ENCODE measurements at places on chromosomes 3 and 15.

DNA sequence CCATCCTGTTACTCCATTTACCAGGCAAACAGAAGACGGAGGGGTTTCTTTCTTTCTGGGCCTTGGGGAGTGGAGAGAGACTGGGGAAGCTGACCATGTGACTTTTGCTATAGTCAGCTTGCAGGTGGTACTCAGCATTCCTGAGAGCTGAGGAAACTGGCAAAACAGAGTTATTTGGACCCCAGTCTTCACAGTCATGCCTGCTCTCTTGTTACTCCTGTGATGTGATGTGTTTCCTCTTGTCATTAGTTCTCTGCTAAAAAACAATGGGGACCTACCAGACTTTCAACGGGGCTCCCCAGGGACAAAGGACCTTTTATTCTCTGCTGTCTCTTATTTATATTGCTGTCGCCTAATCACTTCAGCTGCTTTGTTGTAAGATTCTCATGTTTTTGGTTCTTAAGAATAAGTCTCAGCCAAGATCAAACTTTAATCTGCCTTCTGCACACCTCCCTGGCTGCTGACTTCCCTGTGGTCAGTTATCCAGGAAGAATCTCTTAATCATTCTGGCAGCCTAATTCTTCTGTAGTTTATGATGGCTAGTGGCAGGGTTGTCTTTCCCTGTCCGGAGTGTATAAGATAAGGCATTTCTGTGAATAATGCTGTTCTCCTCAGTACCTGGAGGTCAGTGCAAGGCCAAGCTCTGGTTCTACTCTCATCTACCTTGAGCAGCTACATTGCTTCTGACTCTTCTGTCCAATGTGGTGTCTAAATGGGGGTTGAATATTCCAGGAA, 8.8 kb downstream of the STARD9 start:
- DNase-seq: peak; percentile 34

DNA sequence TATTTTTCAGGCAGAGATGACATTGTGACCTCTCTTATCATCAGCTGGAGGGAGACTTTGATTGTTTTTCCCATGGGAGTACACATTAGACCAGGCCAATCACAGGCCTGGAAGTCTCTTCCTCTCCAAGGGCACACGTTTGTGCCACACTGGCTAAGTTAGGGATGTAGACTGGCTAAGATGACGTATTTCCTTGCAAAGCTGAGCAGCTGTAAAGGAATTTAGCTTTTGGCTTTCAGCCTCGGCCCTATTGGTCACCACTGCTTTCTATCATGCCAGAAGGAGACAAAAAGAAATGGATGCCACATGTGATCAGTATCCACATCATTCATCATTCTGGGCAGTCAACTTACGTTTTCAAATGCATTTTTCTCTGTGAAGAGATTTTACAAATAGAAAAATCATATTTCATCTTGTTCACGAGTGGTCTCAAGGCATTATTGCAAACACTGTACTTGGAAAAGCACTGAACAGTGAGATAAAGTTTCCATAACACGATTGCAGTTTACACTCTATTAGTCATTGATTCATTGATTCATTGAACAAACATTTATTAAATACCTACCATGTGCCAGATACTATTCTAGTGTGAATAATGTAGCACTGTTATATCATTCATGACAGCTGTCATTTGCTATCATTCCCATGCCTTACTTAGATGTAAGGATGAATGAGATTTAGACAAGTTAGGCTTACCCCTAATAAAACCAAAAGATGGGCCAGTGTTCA, 27.0 kb upstream of the RNF7 start:
- DNase-seq: no peak

GRCh38 chr3:173920386-173920785, 522.8 kb downstream of the NLGN1 start:
- DNase-seq: no peak

DNA sequence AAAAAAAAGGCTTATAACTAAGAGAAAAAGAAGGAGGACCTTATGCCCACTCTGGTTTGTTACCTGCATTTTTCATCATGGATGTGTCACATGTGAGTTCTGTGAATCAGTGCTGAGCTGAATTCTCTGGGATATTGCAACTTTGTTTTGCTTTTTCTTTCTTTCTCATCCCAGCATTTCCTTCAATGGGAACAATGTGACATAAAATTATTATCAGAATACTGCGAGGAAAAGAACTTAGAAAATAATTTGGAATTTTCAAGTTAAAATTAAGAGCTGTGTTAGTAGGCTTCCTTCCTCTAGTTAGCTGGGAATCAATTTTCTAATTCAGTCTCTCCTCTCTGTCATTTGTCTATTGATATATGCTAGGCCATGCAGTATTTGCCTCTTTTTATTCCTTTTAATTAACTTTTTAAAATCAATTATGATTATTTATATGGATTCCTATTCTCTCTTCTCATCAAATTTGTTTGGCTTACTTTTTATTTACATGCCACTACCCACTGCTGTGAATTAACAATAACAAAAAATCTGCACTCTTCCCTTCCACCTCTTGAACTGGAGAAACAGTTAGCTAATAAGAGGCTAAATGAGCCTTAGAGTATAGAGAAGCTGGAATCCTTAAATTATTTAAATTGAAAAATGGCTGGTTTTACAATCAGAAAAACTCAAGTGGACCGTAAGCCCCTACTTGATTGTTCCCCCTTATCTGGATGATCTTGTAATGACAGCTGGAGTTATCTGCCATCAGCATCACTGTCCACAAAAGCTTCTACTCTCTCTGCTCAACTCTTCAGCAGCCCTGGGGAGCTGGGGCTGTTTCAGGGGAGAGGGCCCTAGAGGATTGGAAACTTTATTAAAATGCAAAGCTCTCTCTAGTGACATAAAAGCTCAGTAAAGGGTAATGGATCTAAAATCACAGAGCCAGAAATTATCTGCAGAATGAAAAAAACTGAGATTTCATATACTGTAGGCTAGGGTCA, 95.3 kb upstream of the SOX2 start:
- no peak for DNase-seq

DNA sequence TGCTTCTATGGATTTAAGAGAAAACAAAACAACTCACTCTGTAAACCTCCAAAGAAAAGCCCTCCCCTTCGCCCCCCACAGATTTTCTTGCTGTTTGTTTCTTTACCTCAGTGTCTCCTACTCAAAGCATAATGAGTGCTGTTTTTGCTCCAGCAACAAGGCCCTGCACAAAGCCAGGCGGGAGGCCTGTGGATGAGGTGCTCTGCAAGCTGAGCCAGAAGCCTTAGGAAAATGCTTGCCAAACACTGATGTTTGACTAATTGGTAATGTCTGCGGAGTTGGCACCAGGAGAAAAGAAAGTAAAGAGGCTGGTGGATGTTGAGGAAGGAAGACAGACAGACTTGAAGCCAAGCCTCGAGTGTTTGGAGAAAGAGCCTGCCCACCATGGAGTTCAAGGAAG, 99.7 kb downstream of the RARB start:
- no peak for DNase-seq

DNA sequence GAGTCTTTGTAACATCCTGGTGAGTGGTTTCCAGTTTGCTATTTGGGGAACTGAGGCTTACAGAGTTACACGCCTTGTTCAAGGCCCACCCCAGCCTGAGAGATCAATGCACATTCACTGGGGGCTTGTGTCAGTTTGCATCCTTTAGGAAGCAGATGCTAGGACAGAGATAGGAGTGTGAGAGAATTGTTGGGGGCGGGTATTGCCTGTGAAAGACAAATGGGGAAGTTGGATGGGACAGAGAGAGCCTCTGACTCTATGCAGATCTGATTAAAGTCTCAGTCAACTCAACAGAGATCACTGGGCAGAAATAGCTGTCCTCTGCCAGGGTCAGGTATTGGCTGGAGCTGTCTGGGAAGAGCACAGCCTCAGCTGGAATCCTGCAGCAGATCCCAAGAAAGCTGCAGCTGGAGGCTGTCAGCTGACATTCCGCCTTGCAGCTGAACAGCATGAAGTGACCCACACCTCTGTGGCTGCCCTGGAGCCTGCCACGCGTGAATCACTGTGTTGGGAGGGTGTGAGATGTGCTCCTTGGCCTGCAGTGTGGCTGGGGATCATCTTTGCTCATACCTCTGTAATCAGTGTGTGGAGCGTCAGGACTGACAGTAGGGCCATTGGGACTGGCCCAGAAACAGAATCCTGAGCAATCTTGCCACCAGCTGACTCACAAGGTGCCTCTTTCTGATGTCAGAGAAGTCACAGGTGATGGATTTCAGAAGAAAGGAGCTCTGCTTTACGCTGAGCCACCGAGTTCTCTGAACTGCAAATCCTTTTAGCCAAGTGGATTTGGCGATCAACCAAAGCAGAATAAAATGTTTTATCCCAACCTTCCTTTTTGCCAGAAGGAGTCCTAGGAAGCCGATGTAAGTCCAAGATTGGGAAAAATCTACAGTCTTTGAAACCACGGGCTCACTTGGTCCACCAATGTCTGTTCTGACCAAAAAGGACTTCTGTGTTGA, 284.1 kb upstream of the LRRFIP2 start:
- DNase-seq: peak; percentile 32

DNA sequence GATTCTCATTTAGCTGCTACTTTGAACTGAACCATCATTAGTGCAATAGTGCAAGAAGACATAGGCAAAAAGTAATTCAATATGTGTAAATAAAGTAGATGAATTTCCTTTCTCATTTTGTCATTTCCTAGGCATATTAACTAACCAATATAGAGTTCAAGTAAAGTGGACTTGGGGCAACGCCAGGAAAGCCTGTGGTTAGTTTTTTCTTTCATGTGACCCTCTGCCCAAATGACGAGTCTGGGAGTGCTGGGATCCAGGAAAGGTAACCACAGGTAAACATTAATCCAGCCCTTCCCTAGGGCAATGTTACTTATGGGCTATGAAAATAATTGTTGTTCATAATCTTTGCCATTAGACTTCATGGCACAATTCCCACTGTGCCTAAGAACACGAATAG, 181.0 kb downstream of the VPS13C start:
- DNase-seq: no peak

DNA sequence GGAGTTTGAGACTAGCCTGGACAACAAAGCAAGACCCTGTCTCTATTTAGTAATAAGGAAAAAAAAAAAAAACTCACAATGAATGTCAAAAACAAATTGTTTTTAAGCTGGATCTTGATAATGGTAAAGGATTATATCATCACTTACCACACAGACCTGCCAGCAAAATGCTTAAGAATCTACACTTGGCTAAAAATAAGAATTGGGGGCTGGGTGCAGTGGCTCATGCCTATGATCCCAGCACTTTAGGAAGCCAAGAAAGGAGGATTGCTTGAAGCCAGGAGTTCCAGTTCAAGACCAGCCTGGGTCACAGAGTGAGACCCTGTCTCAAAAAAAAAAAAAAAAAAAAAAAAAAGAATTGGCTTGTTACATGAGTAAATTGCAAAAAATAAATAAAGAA, 31.0 kb downstream of the ACAP2 start:
- DNase-seq: no peak

GRCh38 chr15:58504674-58505234, 73.0 kb downstream of the LIPC start:
- DNase-seq: no peak

DNA sequence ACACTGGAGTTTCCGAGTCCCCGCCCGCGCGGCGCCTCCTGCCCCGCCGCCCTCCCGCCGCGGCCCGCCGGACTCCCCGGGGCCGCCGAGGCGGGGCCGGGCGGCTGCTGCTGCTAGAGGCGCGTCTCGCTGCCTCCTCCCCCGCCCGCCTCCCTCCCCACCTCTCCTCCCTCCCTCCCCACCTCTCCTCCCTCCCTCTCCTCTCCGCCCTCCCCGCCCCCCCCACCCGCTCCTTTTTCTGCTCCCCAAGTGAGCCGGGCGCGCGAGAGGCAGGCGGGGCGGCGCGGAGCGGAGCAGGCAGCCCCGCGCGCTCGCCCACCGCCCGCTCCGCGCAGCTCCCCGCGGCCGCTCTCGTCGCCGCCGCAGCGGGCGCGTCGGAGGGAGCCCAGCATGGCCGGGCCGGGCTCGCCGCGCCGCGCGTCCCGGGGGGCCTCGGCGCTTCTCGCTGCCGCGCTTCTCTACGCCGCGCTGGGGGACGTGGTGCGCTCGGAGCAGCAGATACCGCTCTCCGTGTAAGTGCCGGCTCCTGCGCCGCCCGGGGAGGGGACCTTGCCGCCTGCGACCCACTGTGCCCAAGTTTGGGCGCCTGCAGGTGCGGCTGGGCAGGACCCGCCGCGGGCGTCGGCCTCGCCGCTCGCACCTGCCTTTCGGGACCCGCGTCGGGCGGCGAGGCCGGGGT, at the start of gene CACNA2D3:
CACNA2D3 (plus strand) TSS at position 229 of the 679 bp plus-strand sequence.
- no peak for DNase-seq

GRCh38 chr3:63662500-63662899, 10.0 kb downstream of the SNTN start:
- DNase-seq: peak; percentile 21

GRCh38 chr15:35115155-35115725, 30.1 kb upstream of the NANOGP8 start:
- no peak for DNase-seq

DNA sequence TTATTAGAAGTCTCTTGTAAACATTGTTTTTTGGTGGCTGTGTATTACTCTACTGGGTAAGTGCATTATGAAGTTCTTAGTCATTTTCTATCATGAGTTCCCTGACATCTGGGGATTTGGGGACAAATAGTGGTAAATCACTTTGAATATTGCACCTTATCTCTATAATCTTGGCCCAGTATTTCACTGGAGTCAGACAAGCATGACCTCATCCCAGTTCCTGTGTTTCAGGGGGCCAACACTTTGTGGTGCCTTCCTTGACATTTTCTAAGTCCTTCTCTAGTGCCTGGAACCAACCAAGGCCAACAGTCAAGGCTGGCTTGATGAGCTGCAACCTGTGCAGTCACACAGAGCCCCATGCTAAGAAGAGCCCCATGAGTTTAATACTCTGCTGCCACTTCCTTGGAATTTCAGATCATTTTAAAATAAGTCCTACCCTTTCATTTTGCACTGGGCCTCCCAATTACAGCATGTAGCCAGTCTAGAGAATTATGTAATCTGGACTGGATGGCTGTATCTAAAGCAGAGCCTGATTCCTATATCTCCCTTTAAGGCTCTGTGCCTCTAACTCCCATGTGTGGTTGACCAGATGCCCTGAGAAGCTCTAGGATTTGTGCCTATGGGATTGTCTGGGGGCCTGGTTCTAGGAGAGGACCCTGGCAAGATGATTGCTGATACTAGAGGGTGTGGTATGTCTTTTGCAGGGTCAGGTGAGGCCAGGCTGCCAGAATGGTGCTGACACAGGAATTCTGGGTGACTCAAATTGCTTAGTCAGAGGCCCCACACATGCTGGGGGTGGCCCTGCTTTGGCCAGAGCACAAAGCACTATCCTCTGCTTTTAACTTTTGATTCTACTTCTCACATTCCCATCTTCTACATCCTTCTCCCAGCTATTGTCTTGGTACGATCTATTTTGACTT, 319.6 kb upstream of the TBC1D5 start:
- DNase-seq: no peak
